ENCODE measurements at places on chromosomes 2 and 18.

DNA sequence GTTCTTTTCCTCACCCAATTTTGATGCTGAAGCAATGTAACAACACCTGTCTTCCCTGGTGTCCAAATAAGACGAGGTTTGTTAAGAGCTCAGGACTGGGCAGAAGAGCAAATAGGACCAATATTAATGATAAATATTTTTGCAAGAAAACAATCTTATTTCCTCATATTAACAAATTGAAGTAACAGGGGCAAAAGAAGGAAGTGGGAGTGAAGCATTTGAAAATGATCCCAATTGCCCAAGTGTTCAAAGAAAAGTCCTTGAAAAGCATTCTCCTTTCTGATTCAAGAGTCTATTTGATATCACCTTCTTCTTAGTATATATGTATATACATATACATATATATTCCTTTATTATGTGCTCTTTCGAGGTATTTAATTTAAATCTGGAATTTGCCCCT is 418.8 kb downstream of the ARHGAP15 start:
- DNase-seq: no peak

DNA sequence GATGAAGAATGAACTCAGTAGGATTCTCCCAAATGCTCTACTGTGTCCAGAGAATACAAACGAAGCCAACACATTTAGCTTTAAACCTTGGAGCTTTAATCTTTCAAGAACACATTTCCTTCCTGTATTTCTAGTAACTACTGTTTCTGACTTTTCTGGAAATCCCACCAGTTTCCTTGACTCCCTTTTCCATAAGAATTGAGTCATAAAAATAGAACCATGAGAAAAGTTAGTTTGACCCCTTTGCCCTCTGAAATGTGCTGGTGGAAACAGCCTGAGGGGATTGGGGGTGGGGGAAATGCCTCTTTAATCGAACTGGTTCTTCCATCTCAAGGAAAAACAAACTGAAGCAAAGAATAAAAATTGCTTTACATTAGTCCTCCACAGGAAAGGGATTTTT is 123.9 kb downstream of the TMEM17 start:
- no peak for DNase-seq

- no peak for DNase-seq
Measured at GRCh38 chr2:217710211-217710765, 292.5 kb downstream of the TNS1 start.

DNA sequence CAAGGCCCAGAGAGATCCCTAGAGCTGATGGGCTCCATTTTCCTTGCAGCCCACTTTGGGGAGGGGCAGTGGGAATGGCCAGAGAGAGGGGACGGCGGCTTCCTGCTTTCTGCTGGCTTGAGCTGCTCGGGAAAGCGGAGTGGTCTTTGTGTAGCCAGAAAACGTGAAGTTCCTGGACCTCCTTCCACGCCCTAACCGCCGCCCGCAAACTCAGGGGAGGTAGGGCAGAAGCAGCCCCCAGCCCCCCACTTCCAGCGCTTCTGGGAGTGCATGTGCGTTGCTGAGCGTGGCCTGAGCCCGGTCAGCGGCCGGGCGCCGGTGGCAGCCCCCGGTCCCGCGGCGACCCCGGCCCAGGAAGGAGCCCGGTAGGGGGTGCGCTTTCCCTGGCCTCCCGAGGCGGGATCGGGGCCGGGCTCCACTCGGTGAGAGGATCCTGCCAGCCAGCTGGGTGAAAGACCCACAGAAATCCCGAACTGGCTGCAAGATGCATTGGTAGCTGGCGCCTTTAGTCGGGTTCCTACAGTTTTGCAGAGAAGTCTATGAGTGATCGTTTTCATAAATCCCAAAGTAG is 25.3 kb upstream of the BOD1L2 start:
- no peak for DNase-seq

- no peak for DNase-seq
Measured at GRCh38 chr2:103445347-103445746, 683.5 kb downstream of the TMEM182 start.

DNA sequence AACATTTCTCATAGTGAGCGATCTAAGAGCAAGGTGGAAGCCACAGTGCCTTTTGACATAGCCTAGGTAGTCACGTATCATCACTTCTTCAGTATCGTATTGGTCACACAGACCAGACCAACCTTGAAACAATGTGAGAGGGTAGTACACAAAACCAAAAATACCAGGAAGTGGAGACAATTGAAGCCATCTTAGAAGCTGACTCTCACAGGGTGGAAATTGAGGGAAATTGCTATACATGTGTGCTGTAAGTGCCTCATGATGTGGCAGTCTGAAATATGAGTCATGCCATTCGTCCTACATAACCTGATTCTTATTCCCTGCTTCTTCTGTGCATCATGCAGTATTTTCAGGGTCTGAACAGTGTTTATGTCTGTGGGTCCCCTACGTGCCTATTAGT is 62.3 kb upstream of the STON1 start:
- no peak for DNase-seq

GRCh38 chr18:29840089-29840488 is 1202.5 kb downstream of the DSC3 start:
- no peak for DNase-seq

DNA sequence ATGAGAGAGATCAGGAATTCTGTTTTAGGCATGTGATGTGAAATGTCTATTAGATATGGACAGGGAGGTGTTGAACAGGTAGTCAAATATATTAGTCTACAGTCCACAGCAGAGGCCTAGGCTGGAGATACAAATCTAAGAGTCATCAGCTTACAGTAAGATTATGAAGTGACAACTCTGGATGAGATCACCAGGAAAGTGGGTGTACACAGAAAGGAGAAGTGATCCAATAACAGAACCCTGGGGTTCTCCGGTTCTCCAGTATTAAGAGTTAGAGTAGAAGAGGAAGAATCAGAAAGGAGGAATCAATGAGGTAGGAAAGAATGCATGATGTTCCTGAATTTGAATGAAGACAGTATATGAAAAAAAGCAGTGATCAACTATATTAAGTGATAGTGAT is 362.3 kb downstream of the FIGN start:
- DNase-seq: no peak

GRCh38 chr2:156329031-156329926 is 3.2 kb downstream of the NR4A2 start:
- peak; percentile 38 for DNase-seq

DNA sequence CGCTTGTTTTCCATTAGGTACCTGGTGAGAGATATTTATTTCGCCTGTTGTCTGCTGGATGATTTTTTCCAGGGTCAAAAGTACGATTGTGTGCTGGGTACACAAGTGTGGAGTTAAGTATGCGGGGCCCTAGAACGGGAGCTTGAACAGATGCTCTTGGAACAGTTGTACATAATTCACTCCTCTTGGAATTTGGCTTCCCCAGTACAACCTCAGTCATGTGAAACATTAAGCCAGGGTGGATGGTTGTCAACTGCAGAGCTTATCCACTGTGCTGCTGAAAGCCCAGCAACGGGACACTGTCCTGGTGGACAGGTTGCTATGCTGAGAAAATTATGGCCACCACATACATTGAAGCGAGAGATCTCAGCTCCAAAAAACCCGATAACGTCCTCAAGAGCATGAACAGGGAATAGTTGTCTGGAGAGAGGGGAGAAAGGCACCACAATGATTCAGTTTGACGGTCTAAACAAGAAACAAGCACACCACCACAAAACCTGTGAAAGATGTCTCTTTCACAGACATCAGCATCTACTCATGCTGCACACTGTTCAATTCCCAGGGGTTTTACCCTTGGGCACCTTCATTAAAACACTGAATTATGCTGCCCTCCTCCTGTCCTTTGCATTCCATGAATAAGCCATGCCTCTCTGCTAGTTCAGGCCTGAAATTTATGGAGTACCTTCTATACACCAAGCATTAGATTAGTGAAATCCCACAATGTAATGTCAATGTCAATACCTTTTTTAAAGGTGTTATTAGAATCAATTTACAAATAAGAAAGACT is 176.8 kb upstream of the TRIB2 start:
- no peak for DNase-seq

DNA sequence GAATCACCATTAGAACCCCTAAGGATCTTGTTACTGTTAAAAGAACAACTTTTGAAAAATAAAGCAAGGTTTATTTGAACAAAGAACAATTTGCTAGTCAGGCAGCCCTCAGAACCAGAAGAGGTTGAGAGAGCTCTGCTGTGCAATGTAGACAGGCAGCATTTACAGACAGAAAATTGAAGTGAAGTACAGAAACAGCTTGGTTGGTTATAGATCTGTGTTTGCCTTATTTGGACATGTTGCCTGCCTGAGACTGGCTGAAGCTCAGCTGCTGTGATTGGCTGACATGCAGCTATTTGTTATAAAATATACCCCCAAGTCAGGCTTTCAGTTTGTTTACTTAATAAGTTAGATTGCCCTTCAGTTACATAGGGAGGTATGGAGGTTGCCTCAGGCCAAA is 12.5 kb downstream of the MSTN start:
- DNase-seq: no peak

- DNase-seq: no peak
Measured at GRCh38 chr2:127985026-127985734, 42.7 kb downstream of the SAP130 start.

DNA sequence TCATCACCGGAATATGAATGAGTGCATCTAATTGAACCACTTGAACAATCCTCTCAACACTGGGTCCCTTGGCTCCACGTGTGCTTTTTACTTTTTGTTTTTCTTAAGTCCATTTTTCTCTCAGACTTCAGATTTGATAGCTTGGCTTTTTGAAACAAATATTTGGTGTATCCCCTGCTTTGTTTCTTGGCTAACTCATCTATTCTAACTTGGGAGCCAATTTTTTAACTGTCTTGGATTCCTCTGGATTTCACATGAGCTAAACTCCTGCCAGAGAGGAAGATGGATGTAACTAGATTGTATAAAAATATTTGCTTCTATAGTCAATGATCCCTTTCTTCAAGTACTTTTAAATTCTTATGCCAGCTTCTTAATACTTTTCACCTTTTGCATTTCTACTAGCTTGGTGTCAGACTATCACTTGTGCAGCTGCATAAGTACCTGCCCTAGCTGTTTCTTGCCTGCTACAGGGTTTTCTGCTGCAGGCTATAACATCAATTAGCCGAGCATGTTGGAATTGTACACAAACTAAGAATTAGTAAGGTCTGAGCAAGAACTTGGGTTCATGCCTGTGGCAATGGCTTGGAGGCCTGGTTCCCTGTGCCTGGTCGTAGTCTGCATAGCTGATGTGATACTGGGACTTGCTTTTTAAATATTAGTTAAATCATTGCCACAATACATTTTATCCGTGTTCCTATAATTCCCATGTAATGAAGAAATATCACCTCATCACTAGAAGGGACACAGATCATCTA is 281.5 kb downstream of the EN1 start:
- no peak for DNase-seq

DNA sequence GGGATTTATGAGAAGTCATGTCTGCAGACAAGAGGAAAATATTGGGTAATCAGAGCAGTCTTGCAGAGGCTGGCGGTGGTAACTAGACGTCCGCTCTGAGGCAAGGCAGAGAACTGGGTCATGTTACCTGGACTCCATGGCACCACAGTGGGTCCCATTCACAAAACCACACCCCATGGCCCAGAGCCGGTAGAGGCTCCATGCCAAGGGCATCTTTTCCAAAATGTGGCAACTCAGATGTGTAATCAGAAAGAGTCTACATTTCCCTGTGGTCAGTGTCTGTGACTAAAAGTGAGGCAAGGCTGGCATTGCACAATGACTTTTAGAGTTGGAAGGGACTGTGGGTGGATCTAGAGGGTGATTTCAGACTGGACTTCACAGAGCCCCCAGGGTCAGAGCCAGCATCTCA is 113.1 kb downstream of the MREG start:
- no peak for DNase-seq

- no peak for DNase-seq
Measured at GRCh38 chr2:66574701-66575624, 140.0 kb downstream of the MEIS1 start.

GRCh38 chr2:24010477-24011249 is 778 bp downstream of the MFSD2B start:
- DNase-seq: no peak

DNA sequence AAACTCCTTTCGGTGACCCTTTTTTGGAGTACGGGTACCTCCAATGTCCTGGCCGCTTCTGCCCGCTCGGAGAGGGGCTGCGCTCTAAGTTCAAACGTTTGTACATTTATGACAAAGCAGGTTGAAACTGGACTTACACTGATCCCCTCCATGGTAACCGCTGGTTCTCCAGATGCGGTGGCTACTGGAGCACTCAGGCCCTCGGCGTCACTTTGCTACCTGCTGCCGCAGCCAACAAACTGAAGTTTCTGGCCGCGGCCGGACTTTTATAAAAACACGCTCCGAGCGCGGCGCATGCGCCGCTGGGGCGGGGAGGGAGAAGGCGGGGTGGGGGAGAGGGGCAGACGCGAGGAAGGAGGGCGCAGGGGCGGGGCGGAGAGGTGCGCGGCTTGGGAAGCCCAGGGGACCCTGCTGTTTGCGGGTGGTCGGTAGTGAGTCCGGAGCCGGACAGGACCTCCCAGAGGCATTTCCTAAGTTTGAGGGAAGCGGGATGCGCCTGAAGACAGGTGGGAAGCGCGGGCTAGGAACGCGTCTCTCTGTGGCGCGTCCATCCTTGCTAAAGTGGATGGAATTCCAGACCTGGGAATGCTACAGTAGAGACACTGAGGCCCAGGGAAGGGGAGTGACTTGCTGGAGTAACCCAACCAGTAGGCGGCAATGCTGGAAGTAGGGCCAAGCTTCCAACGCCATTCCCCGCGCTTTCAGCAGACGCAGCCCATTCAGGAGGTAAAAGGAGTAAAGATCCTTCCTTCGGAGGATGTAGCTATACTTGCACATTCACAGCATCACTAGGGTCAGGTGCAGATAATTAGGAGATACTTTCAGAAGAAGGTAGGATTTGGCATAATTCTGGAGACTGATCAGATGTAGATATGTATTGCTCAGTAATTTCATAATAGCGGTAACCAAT is at the start of gene CXCR4:
CXCR4 (minus strand) TSS at position 241 of the 910 bp plus-strand sequence; CDS start at position 152, 89 bp downstream.
- peak; percentile 97 for DNase-seq

GRCh38 chr2:234395891-234396420 is 100.9 kb downstream of the ARL4C start:
- no peak for DNase-seq

DNA sequence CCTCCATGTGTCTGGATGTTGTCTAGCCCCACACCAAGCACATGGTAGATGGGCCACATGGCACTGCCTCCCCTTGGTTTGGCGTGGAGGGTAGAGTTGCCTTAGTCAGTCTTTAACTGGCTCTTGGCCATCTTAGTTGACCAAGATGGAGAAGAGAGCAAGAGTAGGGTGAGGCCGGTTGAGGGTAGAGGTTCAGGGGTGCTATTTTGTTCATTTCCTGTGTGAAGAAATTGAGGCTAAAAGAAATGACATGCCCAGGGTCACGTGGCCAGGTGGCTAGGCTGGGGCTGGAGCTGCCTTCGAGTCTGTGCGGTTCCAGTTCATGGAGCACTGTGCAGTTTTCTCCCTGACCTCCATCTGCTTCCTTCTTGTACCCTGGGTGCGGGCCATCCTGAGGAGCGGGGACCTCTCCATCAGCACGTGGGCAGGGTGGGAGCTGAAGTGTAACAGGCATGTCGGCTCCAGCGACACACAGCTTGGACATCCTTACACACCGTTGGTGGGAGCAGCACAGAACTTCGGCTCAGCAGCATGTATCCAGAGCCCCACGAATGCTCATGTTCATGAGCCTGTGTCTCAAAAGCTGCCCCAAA is 213.2 kb downstream of the GBX2 start:
- DNase-seq: no peak
